ENCODE measurements at places on chromosomes 1 and 21.

DNA sequence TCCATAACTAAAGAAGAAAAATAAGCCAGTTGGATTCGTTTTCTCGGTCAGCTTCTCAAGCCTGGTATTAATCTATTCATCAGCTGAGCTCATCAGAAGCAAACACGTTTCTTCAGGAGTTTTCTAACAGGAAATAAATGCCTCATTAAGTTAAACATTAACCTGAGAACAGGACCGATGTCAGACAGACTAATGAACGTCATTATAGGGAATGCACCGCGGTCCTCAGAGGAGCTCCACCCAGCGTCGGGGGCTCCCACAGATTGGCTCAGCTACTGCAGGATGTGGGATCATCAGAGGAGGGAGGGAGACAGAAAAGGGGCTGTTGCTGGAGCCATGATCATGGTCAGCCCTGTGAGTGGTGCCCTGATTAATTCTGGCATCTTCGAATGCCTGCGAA is 615.4 kb downstream of the PTPRU start:
- DNase-seq: no peak

DNA sequence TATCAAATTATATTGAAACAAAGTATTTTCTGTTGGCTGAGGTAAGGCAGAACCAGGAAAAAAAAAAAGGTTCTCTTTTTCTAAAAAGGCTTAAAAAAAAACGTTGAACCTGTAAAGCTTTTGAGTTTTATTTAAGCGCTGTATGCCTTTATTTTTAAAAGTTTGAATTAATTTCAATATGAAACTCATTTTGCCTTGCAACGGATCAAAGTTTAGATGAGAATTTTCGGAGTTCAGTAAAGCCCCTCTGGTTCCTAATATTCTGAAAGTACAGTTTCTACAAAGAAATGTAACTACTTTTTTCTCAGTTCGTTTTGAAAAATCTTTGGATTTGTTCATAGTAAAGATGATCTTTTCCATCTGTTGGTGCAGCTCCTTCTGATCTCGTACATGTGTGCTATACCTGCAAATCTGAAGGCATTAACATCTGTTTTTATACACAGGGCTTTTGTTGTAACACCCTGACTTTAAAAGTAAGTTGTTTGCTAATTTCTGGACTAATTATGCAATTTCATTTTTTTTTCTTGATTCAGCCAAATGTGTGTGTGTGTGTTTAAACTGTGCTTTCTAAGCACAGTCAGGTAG is 1.7 kb downstream of the ZBTB18 start:
- DNase-seq: no peak

GRCh38 chr1:208133355-208133754 is 110.8 kb downstream of the PLXNA2 start:
- DNase-seq: no peak

GRCh38 chr1:160569806-160570205 is 9.5 kb downstream of the CD84 start:
- no peak for DNase-seq

GRCh38 chr1:58824753-58825389 is 41.0 kb upstream of the JUN start:
- DNase-seq: no peak

GRCh38 chr1:76867342-76868130 is at the start of gene ST6GALNAC5:
ST6GALNAC5 (plus strand) TSS chr1:76867480.
- DNase-seq: no peak

DNA sequence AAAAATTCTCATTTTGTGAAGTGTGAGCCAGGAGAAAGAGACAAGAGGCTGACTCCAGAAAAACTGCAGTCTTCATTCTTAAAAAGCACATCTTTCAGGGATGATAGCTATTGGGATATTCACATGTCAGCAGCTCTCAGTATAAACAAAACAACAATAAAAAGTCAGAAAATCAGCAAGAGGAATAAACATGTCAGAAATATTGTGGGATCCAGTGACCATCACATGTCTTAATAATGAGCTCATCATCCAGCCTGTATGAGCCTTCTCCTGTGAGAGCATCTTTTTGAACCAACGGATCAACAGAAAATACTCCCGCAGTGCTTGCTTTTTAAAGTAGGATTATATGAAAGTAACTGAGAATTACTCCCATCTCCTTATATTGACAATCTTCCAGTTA is 241.6 kb downstream of the SMYD3 start:
- no peak for DNase-seq

- peak; percentile 96 for DNase-seq
These were observed 11.5 kb upstream of the COL16A1 start for GRCh38 chr1:31715087-31715872.

DNA sequence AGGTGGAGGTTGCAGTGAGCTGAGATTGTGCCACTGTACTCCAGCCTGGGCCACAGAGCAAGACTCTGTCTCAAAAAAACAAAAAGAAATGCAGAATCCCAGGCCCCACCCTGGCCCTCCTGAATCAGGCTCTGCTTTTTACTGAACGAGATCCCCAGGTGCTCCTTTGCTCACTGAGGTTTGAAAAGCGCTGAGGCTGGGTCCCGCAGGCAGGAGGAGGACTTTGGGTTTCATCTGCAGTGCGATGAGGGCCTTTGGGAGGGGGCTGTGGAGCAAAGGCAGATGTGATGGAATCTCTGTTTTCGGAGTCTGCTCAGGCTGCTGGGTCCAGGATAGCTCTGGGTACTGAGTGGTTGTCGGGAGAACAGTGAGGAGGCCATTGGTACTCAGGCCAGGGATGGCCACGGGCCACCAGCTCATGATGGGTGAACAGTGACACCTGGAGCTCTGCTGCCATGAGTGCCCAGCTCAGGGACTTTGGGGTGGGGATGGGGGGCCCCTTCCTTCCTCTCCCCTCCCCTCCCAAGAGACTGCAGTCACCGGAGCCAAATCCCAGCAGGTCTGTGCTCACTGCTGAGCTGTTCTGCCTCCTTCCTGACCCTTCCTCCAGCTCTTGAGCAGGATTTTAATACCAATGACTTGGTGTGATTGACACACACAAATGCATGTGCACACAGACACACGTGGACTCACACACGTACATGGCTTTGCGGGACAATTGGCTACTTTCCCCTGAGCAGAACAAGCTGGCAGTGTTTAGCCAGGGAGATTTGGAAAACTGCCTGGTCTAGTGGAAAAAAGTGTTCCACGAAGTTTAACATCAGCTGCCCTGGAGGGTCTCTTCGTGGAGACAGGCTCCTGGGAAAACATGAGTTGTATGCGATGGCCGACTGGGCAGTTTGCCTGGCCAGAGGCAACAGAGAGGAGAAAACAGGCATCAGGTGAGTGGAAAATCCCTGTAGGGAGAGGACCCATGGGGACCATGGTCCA is 3.6 kb upstream of the DHRS3 start:
- no peak for DNase-seq

DNA sequence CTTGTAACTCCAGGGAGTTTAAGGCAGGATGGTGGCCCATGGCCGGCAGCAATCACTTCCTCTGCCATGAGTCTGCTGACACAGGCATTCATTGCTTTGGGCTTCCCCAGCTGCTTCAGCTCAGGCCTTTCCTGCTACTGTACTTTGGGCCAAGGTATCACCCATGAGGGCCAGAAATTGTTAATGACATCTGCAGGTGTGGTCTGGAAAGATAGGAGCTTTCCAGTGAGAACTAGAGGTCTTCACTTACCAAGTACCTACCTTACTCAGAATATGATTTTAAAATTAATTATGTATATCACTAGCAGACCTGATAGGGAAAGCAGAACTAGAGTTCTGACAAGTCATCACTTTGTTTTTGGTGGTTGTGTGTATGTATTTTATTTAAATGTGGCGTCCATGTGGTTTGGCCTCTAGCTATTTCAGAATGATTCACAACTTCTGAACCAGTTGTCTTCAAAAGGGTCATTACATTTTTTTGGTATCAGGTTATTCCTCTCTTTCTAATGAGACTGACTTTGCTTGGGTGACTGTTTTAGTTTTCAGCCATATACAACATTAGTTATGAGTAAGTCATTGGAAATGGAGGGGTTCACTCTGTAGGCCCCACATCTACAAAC is 2.7 kb downstream of the RGL1 start:
- no peak for DNase-seq

DNA sequence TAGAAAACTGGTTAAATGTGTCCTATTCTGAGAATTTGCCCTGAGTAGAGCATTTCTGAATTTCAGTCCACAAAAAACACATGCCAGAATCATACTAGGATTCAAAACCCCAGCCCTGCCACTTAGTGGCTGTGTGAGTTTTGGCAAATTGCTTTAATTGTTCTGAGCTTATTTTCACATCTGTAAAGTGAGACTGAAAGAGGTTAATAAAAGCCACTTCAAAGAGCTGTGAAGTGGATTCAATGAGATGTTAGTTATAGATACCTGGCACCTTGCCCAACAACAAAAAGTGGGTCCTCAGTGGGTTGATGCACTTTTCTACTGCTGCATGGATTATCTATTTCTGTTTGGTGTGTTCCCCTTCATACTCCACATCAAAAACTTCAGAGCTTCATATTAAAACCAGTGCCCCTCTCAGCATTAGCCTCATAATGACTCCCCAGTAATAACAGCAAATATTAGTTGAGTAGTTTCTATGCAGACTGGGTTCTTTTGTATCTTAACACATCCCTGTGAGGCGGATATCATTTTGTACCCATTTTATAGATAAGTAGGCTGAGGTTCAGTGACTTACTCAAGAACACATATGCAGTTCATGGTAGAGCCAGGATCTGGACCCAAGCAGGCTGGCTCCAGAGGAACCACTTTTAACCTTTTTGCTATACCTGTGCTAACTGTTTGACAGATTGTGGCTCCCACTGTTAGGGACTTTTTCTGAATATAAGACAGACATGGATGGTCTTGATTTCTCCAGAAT is 14.2 kb upstream of the ADORA3 start:
- no peak for DNase-seq

GRCh38 chr1:5890346-5891106 is 101.7 kb downstream of the NPHP4 start:
- no peak for DNase-seq

- DNase-seq: no peak
These were observed 769 bp upstream of the ADAMTS4 start for GRCh38 chr1:161199506-161200139.

GRCh38 chr21:42515708-42516502 is 2.3 kb downstream of the SLC37A1 start:
- no peak for DNase-seq

- DNase-seq: no peak
These were observed 9.3 kb downstream of the GLIS1 start for GRCh38 chr1:53729456-53730223.

GRCh38 chr21:46183910-46184624 is at the start of gene SPATC1L:
SPATC1L (minus strand) TSS chr21:46184459; CDS start chr21:46182816, 1,643 bp downstream.
- peak; percentile 86 for DNase-seq

DNA sequence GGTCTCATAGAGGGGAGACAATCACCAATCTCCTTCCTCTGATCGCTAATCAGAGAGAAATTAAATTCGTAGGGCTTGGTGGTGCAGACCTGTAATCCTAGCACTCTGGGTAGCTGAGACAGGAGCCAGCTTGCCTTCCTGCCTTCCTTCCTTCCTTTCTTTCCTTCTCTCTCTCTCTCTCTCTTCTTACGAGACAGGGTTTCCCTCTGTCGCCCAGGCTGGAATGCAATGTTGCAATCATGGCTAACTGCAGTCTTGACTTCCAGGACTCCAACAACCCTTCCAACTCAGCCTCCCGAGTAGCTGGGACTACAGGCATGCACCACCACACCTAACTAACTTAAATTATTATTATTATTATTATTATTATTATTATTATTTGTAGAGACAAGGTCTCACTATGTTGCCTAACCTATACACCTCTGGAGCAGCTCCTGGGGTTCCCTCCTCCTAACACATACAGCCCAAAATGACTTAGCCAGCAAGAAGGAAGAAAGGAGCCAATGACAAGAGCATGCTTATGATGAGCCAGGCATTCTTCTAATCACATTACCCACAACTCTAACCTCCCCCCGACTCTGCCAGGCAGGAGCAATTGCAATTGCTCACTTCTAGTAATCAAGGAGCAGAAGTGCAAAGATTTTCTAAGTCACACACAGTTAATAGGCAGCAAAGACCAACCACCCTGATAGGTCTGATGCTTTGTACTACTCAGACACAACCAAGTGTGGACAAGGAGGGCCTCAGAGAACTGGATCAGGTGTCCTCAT is 105.4 kb upstream of the F3 start:
- DNase-seq: no peak

GRCh38 chr1:162732566-162733335 is 57.8 kb upstream of the HSD17B7 start:
- DNase-seq: no peak

DNA sequence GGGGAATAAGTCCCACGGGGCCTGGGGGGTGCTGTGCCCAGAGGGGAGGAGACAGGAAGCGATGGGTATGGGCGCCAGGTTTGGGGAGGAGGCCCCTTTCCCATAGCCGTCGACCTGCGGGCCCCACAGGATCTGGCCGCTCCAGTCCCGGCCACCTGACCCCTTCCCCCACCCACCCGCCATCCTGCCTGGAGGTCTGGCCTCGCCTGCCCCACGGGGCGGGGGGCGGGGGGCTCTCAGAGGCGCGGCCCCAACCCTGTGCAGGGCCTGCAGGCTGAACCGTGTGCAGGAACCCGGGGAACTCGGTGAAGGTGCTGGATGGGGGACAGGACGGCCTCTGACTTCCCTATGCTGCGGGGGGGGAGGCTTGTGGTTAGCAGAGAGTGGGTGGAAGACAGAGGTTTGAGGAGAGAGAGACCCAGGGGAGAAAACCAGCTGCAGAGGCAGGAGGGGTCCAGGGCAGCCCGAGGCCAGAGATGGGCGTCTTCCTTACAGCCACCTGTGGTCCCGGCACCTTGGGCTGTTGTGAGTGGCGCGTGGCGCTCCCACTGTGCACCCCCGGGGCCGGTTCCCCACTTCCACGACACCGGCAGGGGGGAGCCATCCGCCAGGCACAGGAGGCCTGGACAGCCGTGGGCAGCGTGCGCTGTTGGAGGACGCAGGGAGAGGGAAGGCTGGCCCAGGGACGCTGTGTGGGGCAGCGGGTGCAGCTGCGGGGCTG is 2.5 kb upstream of the TNFRSF18 start:
- no peak for DNase-seq

DNA sequence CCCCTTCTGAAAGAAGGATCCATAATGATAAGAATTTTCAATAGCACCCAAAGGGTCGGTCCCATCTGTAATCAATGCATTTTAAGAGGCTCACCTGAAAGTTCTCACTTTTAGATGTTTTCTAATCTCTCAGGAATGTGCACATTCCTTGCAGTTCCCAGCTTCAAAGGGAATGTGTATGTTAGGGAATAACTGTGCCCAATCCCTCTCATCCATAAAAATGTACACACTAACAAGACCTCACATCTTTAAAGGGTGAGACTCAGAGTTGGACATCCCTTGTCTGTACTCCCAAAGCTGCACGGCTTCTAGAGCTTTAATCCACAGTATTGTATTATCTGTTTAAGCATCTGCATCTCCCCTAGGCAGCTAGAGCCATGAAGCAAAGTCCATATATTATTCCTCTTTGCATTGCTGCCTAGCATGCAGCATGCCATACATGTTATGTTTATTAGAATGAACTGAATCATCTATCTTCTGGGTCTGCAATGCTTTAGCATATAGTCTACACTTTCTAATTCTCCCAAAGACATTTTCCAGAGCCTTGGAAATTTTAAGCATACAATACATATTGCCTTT is 9.3 kb upstream of the CCN1 start:
- no peak for DNase-seq

Data from suprapubic skin (tissue), 4 donors.